Hepatic stellate cell (primary cell): ENCODE measurements at places on chromosomes 1 and 21.

- no peak for DNase-seq
Measured at GRCh38 chr1:154794608-154795007, 75.5 kb downstream of the KCNN3 start.

DNA sequence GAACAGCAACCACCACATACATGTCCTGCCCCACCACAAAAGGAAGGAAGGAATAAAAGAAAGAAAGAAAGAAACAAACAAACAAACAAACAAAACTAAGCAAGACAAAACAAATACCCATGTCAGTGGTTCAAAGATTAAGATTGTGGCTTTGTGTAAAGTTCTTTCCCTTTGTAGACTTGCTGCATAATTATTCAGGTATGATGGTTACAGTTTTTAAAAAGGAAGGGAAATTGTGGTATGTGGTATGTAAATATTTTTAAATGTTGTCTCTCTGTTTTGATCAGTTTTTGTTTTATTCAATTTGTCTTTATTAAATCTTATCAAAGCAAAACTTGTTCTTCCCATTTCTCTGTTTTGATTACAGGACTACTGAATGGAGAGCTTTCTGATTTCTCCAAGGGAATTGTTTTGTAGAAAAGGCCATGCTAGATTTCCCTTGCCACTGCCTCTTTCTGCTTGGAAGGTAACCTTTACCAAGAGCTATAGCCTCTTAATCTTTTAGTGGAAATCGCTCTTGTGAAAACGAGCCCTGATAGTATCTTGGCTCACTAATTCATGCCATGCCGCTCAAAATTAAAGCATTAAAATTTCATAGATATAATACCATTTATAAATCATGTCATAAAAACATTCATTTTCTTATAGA, 290.3 kb upstream of the ST6GALNAC5 start:
- no peak for DNase-seq

GRCh38 chr21:27513016-27513415, 546.1 kb upstream of the ADAMTS5 start:
- no peak for DNase-seq

DNA sequence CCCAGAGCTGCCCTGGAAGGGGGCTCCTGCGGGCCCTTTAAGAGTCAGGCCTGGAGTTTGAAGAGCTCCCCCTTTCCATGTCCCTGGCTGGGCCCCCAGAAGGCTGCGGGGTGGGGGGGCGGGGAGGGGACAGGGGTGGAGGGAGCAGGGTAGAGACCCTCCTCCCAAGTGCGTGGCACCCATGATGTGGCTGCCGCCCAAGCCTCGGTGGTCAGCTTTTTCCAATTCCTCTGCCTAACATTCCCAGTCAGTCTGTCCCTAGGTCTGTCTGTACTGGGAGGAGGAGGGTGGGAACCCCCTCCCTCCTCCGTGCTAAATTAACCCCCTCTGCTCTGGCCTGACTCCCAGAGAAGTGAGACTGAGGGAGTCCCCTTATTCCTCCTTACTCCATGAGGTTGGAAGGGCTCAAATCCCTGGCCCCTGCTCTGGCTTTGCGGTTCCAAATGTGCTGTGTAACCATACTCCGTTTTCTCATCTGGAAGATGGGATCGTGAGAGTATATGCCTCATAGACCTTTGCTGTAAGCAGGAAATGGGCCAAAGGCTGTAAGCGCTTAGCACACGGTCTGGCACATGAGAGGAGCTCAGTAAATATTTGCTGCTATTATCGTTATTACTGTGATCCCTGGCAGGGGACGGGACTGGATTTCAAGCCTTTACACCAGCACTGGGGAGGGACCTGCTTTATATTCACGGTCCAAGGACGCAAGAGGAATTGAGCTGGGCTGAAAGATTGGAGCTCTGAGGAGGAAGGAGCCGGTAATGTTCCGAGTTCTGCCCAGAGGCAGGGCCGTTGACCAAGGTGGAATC, 658 bp upstream of the COL16A1 start:
- DNase-seq, result peak; percentile 61

- no peak for DNase-seq
Measured at GRCh38 chr21:42513985-42514882, 582 bp downstream of the SLC37A1 start.
